Pancreas (tissue), 10 donors: ENCODE measurements at places on chromosomes 1 and 21. TPM values are rescaled to one million over a fixed set of nuclear protein-coding genes. Genes with fewer than 3 reads are reported as not detected.

DNA sequence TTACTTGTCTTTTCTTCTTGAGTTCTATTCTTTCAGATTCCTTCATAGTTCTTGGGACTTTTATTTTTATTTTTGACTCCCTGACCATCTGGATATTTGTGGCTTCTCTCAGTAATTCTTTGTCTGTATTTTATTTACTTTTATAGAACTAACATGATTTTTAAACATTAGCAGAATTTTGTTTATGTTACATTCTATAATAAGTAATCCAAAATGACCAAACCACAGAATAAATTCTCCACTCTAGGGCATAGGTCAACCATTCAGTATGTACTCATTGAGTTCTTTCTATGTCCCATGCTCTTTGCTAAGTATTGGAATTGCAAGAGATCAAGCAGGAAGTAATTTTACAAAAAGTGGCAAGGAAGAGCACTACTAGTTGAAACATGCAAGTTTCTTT lies 969.0 kb downstream of the TTLL7 start:
- no peak for DNase-seq

Gene ICOSLG
- 0.46 TPM for total RNA-seq

Gene ANGEL2
- total RNA-seq: 10.7 TPM

GRCh38 chr1:7915826-7916500 lies 24.7 kb downstream of the TNFRSF9 start:
- DNase-seq: no peak

GRCh38 chr21:31656199-31657095 lies 3.0 kb upstream of the SOD1 start:
- DNase-seq: no peak

GRCh38 chr1:211524521-211524920 lies 32.6 kb upstream of the RD3 start:
- DNase-seq: no peak

Gene OR2L8
- not detected for total RNA-seq

Gene SLC35A3
- total RNA-seq: 9.1 TPM

DNA sequence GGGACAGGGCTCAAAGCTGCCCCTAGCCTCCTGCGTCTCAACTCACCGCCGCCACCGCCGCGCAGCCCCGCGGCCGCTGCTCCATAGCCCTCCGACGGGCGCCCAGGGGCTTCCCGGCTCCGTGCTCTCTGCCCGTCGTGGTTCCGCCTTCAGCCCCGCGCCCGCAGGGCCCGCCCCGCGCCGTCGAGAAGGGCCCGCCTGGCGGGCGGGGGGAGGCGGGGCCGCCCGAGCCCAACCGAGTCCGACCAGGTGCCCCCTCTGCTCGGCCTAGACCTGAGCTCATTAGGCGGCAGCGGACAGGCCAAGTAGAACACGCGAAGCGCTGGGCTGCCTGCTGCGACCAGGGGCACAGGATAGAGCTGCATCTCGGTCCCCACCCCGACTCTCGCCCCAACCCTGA lies at the start of gene TNFRSF25:
TSS of gene TNFRSF25 (minus strand) at position 151 of the 400 bp plus-strand sequence. CDS start at position 85, 66 bp downstream.
- no peak for DNase-seq

- no peak for DNase-seq
Measured at GRCh38 chr21:45998276-45998701, 16.7 kb downstream of the COL6A1 start.

Gene MORN1
- 5.1 TPM for total RNA-seq

Gene S100B
- 0.67 TPM for total RNA-seq

Gene PLA2G2C
- not detected for total RNA-seq

Gene VSIG8
- not detected for total RNA-seq

- no peak for DNase-seq
Measured at GRCh38 chr1:67264152-67264551, 43.5 kb upstream of the IL12RB2 start.

Gene SLC44A3
- total RNA-seq: 52.5 TPM

- DNase-seq: no peak
Measured at GRCh38 chr1:13628711-13629110, 45.1 kb downstream of the PDPN start.

GRCh38 chr1:44640200-44640853 lies 34.0 kb downstream of the TMEM53 start:
- DNase-seq: no peak

Gene FBLIM1
- 27.3 TPM for total RNA-seq

Gene DFFB
- 5.8 TPM for total RNA-seq

Gene CFAP45
- total RNA-seq: 0.28 TPM

Gene ITGB2
- total RNA-seq: 1.1 TPM

- DNase-seq: no peak
Measured at GRCh38 chr1:78069784-78070183, 24.0 kb downstream of the GIPC2 start.

DNA sequence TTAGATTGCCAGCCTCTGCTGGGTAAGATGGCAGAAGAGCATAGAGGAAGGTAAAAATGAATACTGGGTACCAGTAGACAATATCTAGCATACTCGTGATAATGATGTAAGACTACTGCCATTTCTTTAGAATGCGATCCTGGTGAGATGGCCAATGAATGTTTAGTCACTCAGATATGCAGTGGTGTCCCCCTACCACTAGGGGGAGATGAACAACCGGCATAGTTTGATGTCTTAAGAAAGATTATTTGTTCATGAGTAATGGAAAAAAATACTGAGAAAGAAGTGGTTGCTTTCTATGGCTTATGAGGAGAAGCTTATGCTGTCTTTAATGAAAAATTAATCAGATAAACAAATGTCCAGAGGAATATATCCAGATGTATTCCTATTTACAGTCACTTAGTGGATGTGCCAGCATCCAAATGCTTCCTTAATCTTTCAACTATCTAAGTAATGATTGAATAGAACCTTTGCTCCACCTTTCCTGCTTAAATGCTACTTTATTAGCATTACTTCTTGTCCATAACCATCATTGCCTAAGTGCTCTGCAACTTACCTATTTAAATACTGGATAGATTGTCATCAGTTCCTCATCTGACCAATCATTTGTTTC lies 256.6 kb downstream of the ST6GALNAC3 start:
- peak; percentile 34 for DNase-seq

GRCh38 chr1:64909031-64909430 lies 57.3 kb downstream of the JAK1 start:
- DNase-seq: no peak

Gene PPFIA4
- total RNA-seq: 0.28 TPM

GRCh38 chr1:55213151-55213884 lies 1.8 kb downstream of the USP24 start:
- DNase-seq: no peak

GRCh38 chr1:208977638-208978256 lies 605.8 kb upstream of the CAMK1G start:
- no peak for DNase-seq

DNA sequence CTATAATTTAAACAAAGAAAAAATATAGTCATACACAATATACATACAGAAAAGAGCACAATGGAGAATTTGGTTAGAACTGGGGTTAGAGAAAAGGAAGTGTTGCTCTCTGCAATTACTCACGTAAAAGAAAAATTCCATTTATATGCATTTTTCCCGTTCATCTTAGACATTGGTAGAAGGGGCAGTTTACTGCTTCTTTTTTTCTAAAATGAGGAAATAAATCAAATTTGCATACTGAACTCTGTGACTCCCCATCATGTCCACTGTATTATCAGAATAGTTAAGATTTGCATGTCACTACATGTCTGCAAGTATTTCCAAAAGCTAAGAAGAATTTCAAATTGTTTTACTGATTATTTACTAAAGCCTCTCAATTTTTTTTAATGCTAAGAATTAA lies 44.1 kb upstream of the C1orf105 start:
- DNase-seq: no peak

DNA sequence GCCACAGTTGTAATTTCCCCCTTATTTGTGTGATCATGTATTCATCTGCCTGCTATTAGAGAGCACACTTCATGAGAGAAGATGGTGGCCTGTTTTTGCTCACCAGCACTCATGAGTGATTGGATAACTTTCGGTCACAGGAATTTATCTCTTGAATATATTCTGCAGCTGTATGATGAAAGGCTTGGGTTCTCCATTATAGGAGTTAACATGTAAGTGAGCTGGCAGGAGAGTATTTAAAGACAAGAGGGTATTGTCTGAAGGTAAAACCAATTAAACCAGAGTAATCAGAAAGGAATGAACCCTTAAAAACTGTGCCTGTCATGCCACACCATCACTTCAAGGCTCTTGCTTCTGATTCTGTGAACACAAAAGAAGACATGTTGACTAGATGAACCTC lies 574.9 kb upstream of the CAMK1G start:
- no peak for DNase-seq

GRCh38 chr1:184632415-184633175 lies 122.1 kb downstream of the EDEM3 start:
- peak; percentile 56 for DNase-seq

- DNase-seq: no peak
Measured at GRCh38 chr1:24193046-24193445, 6.0 kb upstream of the IFNLR1 start.

- DNase-seq: no peak
Measured at GRCh38 chr1:223700942-223701637, 11.2 kb upstream of the CAPN2 start.

GRCh38 chr1:54384918-54385726 lies 21.1 kb downstream of the SSBP3 start:
- no peak for DNase-seq

Gene NPL
- total RNA-seq: 4.2 TPM

Gene ZNF670
- total RNA-seq: 1.2 TPM

- no peak for DNase-seq
Measured at GRCh38 chr1:23500466-23500865, 16.5 kb upstream of the ASAP3 start.
